Activated CD4-positive, alpha-beta T cell treated with anti-CD3 and anti-CD28 coated beads, Interleukin-2, amount 10 ng/mL, durations not matched to agents 24 days and 14 days (primary cell): ENCODE measurements at places on chromosomes 4 and X.

- DNase-seq, result no peak
Observed at GRCh38 chr4:99790796-99791617, 25.6 kb upstream of the DAPP1 start.

- DNase-seq, result no peak
Observed at GRCh38 chr4:8699479-8700145, 107.0 kb downstream of the CPZ start.

- no peak for DNase-seq
Observed at GRCh38 chr4:141645611-141646340, 9.4 kb downstream of the IL15 start.

DNA sequence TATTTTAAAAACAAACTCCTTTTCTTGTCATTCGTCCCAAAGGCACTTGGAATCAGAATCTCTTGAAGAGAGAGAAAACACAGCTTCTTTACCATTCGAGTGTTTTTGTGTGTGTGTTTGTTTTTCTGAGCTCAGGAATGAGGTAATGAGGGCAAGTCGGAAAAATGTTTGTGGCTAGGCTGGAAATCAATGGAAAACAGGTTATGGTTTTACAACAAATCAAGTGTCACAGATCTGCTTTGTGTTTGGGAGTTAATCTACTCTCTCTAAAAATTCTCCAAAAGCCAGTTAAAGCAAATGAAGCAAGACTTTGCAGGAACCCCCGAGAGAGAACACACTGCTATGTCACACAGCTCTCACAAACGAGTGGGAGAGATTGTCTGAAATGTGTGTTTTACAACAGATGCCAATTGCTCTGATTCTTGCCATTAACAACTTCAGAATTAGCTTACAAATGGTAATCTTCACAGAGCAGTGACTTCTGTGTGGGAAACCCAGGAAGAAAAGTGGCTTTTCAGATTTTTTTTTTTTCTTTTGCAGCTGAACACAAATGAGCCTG is 264.1 kb downstream of the CBLL2 start:
- no peak for DNase-seq

DNA sequence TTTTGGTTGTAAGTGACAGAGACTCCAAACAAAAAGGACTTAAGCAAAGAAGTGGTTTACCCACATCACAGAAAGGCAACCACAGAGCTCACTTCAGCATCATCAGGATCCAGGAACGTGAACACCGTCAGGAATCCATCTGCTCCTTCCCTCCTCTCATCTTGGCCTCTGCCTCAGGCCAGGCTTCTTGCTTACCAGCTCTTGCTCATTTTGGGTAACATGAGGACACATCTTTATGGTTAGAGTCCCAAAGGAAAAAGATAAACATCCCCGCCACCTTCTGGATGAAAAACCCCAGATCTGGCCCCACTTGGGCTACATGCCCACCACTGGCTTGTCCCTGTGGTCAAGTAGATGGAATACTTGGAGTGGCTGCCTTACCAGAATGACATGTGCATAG is 176.8 kb upstream of the RPL34 start:
- DNase-seq, result no peak

GRCh38 chr4:21410372-21410771 is 538.2 kb downstream of the KCNIP4 start:
- DNase-seq, result no peak

DNA sequence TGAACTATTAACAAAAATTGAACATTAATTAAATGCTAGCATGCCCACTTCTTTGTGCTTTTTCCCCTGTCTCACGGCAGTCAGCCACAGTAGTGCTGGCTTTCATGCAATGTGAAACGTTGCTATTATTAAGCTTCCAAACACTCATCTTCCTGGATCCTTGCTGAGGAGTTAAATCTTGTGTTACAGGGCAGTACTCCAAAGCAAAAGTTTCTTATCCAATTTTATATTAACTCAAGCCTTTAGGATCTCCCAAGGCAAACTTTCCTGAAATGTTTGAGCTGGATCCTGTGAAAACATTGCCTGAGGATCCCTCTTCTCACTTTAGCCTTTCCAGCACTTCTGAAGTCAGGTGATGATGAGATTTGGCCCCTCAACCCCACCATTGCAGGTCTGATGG is 1454.8 kb downstream of the FSTL5 start:
- DNase-seq, result no peak

DNA sequence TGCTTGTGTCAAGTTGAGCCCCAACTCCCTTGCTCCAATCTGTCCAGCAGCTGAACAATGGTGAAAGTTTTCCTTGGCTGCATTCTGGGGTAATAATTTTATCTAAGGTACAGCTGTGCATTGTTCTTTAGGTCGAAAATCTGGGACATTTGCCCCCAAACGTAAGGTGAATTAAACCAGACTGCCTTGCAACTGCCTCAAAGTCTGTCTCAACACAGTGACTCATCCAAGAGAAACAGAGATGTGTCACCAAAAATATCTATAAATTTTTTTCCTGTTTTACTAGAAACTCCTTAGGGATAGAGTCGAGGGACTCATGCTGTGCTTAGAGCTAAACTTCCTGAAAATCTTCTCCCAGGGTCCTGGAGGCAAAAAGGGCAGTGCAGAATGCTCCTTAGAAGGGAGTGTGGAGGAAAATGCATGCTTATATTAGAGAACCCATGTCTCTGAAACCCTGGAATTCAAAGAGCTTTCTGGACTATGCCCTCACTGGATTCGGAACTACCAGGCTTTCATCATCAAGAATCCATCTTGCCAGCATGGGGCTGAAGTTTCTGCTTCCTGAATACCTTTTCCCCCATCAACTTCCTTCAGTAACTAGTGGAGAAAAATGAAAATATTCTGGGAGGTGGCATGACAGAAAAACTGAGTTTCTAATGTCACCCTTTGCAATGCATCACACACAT is 115.7 kb downstream of the PALLD start:
- DNase-seq, result no peak

DNA sequence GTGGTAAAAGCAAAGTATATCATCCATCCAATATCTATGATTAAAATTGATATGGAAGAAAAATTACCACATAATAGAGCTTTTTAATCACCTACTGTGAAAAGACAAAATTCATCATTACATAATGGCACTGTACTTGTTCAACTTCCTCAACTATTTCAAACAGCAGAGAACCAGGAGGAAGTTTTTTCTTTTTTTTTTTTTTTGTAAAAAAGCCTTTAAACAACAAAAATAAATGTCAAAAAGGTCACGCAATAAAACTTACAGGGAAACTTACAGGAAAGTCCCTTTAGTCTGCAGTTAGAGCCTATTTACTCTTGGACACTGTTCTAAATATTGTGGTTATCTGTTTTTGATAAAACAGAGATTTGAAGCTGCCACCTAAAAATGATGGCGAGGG is 4.8 kb downstream of the PDGFC start:
- no peak for DNase-seq

DNA sequence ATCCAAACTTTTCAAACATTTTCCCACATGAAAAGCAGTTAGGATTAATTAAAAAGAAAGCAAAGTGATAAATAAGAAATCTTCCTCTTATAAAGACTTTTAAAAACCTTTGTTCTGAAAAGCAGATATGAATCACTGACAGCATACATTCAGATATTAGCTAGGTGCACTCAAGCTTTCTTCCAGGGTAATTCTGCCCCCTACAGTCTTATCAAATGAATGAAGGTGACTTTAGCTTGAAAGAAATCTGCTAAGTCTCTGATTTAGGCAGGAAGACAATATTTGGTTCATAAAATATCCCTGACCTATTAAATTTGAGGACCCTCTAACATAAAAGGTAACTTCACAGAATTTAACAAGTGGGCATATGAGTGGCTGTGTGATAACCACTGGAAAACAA is 209.1 kb upstream of the FAM47A start:
- no peak for DNase-seq

DNA sequence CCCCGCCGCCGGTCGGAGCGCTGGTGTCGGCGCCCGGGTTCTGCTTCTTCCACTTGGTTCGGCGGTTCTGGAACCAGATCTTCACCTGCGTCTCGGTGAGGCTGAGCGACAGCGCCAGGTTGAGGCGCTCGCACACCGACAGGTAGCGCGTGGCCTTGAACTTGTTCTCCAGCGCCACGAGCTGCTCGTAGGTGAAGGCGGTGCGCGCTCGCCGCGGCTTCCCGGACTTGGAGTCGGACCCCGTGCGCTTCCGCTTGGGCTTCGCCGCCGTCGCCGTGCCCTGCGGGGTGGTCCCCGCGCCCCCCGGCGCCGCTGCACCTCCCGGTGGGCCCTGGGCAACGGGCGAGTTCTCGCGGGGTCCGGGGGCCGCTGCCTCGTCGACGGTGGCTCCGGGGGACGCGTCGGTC is 3.1 kb downstream of the NKX1-1 start:
- DNase-seq, result peak; percentile 54

GRCh38 chr4:157444014-157444413 is 223.5 kb downstream of the GRIA2 start:
- no peak for DNase-seq

DNA sequence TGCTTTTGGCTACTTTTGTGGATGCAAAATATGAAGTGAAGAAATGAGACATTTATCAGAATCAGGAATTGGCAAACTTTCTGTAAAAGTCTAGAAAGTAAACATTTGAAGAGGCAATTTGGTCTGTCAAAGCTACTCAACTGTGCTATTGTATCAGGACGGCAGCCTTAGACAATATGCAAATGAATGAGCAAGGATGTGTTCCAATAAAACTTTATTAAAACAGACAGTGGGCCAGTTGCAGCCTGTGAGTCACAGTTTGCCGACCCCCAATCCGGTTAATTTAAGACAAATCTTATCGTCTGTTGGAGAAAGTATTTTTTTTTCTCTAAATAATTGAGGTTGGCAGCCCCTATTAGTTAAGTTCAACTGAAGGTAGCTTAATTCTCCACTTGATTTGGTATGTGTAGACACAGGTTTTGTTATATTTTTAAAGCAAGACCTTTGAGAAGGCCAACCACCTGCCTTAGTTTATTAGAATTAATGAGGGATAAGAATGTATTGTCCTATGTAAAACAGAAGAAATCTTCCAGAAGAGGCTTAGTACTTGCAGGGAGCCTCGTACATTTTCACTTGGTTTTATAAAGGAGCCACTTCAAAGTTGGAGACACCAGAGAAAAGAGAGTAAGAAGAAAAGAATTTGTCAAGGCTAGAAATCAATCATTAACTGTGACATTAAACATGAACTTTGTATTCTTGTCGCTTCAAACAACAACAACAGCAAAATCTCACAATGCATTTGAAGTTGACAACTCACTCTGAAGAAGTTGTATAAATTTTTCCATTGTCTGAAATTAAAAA is 81.6 kb upstream of the FAT1 start:
- DNase-seq, result no peak

- DNase-seq, result peak; percentile 82
Observed at GRCh38 chr4:100095729-100096595, 94.3 kb downstream of the DDIT4L start.

DNA sequence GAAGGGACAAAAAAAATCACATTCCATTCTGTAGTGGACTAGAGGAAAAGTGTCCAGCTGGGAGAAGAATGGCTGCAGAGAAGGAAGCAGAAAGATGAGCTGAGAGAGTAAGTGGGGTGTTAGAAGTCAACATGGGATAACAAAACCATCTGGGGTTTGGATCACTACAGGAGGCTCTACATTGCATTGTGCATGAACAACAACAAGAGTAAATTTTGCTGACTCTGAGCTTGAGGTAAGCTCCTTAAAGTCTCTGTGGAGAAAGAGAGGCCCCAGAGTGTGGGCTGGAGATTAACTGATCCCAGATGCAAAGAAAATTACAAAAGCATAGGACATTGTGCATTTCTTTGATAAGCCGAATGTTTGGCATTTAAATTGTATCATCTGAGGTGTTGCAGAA is 128.9 kb downstream of the UGT8 start:
- DNase-seq, result no peak

GRCh38 chr4:113317523-113317922 is 268.1 kb downstream of the ANK2 start:
- no peak for DNase-seq

DNA sequence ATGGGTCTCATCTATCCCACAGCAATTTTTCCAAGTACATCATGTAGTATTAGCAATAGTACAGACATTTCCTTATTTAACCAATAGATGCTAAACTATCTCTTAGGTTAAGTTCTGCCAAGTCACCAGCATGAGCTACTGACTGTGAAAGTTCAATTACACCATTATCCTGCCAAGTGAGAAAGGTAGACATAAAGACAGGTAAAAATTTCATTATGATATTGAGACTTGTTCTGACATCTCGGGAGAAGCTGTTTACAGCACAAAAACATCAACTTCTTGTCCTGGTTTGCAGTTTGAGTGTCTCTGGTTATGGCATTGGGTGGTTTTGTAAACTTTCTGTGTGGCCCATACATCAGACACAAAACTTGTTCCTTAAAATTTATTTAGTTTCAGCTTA is 622.4 kb upstream of the PCDH10 start:
- DNase-seq, result no peak

DNA sequence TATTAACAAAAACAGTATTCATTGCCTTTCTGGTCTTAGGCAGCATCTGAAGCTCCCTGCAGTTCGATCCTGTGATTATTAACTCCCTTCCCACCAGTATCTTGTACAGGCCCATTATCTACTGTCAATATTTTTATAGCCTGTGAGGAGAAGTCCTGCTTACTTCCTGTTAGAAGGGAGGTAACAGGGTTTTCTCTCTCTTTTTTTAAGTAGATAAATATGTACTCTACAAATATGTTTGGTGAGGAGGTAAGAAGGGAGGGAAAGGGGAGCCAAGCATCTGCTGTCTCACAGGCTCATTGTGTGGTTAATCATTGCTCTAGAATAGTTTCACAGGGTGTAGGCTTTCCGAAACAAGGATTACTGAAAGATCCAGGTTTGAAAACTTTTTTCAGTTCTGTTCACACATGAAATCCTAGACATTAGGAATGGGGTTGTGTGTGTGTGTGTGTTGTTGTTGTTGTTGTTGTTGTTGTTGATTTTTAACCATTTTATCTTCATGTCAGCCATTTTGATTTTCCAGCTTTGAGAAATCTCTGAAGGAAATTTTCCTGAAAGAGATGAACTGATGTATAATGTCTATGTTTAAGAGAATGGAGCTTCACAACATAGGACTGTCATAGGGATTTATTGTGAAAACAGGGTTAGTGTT is 14.2 kb downstream of the ATOH1 start:
- DNase-seq, result no peak

- DNase-seq, result no peak
Observed at GRCh38 chr4:156294577-156294976, 340.9 kb upstream of the CTSO start.

DNA sequence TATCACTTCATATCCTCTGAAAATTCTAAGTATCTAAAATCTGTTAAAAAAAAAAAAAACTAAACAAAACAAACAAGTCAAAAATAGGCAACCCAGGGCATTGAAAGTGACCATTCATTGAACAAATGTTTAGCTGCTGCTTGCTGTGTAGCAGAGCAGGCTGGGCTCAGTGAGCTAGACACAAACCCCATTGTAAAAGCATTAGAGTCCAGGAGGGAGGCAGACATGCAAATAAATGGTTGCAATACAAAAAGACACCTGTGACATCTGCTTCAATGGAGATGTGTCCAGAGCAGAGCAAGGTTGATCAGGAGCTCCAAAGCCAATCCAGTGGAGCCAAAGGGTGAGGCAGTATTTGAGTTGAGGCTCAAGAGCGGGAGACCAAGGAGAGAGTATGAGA is 267.3 kb upstream of the GATB start:
- DNase-seq, result no peak

GRCh38 chr4:105967058-105967658 is 71.9 kb downstream of the NPNT start:
- no peak for DNase-seq

GRCh38 chr4:7147661-7148310 is 44.6 kb upstream of the SORCS2 start:
- DNase-seq, result no peak
